Activated T-cell treated with anti-CD3 and anti-CD28 coated beads for 4 hours (primary cell): ENCODE measurements at places on chromosomes 5 and 9.

GRCh38 chr5:3393920-3394597, 201.6 kb upstream of the IRX1 start:
- no peak for DNase-seq

DNA sequence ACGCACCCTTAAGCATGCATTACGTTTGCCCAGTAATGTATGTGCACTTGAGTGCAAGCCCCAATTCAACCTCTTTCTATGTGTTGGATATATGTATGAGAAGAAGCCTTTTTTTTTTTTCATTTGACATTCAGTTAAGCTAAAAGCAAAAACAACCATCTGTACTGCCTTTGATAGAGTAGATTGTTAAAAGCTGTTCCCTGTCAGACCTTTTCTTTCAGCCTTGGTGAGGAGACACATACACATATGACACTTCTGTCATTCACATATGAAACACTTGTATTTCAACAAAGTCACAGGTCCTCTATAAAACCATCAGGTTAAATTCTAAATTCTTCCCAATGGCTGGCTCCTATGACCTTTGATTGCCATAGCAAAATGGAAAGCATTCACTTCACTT, 40.2 kb upstream of the STARD4 start:
- DNase-seq, result no peak

- DNase-seq, result no peak
Observed at GRCh38 chr5:122508623-122509022, 196.6 kb downstream of the SNCAIP start.

DNA sequence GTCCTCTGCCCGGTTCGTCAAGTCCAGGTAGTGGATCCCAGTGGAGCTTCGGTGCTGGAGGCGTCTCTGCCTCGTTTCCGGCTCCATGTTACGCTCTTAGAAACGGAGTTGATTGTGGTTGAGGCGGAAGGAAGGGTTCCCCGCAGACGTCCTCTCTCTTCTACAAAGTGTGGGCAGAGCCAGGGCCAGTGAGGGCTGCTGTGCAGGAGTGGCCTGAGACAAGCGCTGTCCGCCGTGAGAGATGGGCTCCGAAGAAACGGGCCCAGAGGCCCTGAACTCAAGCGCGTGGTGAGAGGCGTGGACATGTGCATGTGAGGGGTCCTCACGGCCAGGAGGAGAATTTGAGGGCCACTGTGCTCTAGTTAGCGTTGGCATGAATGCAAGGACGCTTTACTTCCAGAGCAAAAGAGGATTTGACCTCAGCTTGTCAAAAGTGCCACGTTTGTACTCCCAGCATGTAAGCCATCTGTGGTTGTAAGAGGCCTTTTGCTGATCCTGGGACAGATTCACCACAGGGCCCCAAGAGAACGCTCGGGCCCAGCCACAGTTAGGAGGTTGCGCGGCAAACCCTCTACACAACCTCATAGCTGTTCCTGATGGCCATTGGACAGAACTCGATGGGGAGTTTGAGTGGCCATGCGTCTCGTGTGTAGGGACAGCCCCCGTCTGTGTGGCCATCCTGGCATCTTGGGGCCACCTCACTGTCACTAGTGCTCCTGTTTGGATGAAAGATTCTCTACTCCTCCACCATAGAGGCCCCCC, 10.2 kb downstream of the MAN1B1 start:
- no peak for DNase-seq

DNA sequence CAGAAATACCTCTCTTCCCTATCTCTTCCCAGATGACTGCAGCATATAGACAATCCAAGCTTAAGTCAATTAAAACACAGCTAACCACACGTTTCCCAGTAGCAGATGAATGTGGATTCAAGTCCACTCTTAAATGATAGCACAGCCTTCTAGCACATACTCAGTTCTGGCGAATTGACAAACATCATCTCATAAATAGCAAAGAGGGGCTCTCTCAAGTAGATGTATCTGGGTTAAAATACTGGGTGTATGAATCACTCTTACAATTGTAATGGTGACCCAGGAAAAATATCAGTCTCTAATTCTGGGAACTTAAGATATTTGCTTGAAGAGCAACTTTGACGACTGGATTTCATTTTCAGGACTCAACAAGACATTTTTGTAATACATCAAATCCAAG, 67.0 kb upstream of the HAPLN1 start:
- DNase-seq, result no peak

- no peak for DNase-seq
Observed at GRCh38 chr9:91208837-91209236, 152.9 kb downstream of the AUH start.
